NCI-H524 (cell line): ENCODE measurements at places on chromosomes 3 and 15.
A peak's percentile ranks its signal among the peaks of the same experiment; 100 is the strongest.

DNA sequence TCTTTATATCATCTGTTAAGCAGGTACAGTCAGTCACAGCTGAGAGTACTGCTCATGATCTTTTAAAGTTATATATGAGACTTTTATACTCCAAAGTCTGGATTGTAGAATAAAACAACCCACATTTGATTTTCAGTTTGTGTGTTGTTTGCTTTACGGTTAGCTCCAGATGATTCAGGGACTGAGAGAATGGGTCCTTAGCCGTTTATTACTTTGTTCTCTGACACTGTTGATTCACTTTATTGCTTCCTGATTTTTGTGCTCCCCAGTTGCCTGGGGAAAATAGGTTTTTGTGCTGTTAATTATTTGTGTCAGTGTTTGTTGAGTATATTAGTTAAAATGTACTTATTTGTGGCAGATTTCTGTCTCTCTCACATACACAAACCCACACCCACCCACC lies 8.6 kb upstream of the EBLN2 start:
- no peak for DNase-seq

GRCh38 chr3:168212664-168213285 lies 117.1 kb upstream of the GOLIM4 start:
- peak; percentile 22 for DNase-seq

GRCh38 chr3:160225176-160226025 lies at the start of gene C3orf80:
Gene C3orf80 (plus strand): TSS chr3:160225422. CDS start chr3:160225636, 214 bp downstream.
- peak; percentile 81 for DNase-seq

GRCh38 chr3:49916686-49917085 lies 12.9 kb downstream of the MON1A start:
- DNase-seq = no peak

DNA sequence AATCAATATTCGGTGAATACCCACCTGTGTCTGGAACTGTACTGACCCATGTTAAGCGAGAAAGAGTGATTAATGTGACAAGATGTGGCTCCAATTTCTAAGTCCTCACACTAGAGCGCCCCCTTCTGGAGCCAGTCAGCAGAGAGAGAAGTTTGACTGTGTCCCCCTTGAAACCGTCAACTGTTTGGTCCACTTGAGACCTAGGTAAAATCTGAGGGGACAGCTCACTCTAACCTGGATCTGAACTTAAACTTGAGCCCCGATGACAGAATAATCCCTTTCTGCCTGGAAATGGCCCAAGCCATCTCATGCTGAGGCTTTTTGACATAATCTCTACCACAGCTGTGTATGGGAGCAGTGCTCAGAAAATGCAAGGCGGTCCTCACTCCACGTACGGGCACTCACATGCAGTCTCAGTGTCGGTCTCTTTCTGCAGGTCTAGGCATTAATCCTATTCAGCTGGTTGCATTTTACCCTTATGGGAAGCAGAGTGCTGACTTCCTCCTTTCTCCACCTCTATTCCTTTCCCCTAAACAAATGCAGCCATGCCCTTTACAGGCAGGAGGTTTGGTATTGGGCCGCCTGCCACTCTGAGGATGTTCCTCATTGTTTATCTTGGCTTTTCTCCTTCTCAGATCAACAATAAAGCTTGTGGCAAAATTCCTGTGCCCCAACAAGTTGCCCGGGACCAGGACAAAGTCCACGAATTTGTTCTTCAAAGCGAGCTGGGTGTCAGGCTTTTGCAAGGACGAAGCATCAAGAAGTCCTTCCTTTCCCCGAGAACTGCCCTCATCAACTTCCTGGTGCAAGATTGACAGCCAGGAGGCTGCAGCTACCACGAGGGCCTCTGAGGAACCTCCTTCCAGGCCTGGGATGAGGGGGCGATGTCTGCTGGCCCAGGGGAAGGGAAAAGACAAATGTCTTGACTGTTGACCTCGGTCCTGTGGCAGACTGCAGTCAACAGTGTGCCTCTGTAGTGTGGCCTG lies 47.5 kb upstream of the LIMD1 start:
- DNase-seq = no peak

GRCh38 chr3:118067439-118067838 lies 967.2 kb downstream of the IGSF11 start:
- no peak for DNase-seq

DNA sequence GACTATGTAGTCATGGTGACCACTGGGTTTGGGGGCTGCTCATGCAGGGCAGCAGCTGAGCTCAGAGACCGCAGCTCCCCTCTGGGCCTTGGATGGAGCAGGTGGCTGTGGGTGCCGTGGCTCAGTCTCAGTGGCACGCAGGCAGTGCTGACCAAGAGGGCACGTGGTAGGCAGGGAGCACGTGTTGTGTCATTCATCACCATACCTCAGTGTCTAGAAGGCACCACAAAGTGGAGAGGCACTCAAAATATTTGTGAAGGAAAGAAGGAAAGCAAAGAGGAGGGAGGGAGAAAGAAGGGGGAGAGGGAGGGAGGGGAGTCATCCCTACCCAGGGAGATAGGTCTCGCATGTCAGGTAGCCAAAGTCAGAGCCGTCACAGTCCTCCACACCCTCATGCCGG lies 26.1 kb downstream of the EAF1 start:
- DNase-seq = no peak

DNA sequence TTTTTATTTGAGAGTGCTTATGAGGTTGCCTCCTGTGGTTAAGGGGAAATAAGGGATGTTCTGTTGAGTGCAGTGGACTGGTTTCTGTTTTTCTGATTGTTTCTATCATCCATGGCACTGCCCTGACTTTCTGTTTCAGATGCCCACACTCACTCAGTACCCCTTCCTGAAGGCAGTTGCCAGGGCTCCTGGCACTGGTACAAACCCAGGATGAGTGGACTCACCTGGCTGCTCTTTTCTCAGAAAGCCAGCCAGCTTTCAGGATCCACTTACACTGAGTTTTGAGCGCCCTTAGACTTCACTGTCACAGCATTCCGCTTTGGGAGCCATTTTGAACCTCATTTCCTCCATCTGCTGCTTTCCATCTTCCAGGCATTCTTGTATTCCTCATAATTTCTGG lies 55.9 kb upstream of the ADAMTSL3 start:
- DNase-seq = no peak
